Left lung (tissue), 14 donors: ENCODE measurements at places on chromosomes 3 and 15. TPM values are rescaled to one million over a fixed set of nuclear protein-coding genes. Genes with fewer than 3 reads are reported as not detected.

DNA sequence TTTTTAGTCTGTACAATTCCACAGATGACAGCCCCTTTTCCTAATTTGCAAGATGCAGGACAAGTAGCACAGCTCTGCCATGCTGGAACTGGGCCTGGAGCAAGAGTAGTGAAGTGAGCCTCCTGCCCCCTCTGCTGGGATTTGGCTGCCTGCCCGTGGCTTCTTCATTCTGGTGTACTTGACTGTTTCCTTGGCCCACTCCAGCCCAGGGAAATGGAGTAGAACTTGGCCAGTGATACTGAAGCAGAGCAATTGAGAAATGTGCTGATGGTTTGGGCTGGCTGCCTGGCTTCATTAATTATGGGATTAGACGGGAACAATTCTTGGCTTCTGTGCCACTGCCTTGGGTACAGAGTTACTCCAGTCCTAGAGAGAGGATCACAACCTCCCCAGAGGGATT is 2.8 kb downstream of the GPD1L start:
- peaks cover 20% of the 10 kb centered on the region for H3K4me1 ChIP-seq
- H3K4me3 ChIP-seq = no peak overlapping the region
- H3K27ac ChIP-seq = peak overlapping the region; percentile 69

DNA sequence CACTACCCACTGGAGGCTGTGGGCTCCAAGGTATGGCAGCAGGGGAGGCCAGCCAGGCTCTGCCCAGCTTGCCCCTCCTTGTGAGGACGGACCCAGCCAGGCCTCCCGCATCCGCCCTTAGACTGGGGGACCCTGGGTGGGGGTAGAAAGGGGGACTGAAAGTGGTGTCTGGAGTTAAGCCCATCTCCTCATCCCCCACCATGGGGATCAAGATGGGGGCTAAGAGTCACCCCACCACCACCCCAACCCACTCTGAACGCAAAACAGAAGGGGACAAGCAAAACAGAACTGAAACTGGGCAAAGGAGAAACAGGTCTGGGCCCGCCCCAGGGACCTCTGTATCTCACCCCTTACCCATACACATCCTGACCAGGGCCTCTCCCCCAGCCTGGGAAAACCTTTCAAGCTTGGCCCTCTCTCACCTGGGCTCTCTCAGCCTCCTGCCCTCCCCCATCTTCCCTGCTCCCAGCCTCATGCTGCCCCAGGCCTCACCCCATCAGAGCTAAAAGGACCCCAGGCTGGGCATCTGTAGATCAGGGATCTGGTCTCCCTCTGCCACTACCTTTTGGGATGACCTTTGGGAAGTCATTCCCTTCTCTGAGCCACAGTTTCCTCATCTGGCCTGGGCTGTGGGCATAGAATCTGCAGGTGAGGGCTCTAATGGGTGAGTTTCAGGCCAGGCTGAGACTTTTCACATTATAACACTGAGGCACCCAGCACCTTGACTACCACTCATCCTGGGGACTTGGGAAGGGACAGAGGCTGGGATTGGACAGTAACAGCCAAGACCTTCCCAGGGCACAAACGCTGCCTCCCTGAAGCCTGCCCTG is 30.0 kb upstream of the CYP11A1 start:
- DNase-seq = no peak
- H3K27ac ChIP-seq = no peak overlapping the region
- no peak overlapping the region for H3K4me3 ChIP-seq
- no peaks in the 10 kb centered on the region for H3K27me3 ChIP-seq
- peaks cover 1% of the 10 kb centered on the region for H3K4me1 ChIP-seq

- H3K4me3 ChIP-seq = no peak overlapping the region
- no peaks in the 10 kb centered on the region for H3K27me3 ChIP-seq
- DNase-seq = no peak
- no peak overlapping the region for H3K27ac ChIP-seq
Observed at GRCh38 chr3:189057369-189057768, 114.4 kb upstream of the TPRG1 start.

- no peak overlapping the region for H3K4me3 ChIP-seq
- H3K36me3 ChIP-seq = no peaks in the 10 kb centered on the region
- H3K27me3 ChIP-seq = peaks cover 12% of the 10 kb centered on the region
- no peak for DNase-seq
Observed at GRCh38 chr15:79513940-79514339, 81.8 kb downstream of the MINAR1 start.

DNA sequence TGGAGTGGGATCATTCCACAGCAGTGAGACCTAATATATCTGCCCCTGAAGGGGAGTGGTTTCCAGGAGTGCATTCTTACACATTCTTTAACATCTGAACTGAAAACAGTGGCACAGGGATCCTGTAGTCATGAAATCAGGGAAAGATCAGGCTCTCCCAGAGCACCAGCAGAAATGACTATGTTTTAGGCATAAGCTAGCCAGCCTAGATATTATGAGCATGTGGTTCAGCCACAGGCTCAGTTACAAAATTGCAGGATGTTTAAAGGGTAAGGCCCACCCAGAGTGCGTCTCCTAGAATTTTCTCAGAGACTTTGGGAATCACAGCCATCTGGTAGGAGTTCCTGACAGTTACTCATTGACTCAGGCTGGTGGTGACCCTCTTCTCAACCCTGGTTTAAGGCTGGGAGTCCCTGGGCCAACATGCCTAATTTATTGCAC is 20.9 kb downstream of the FSTL1 start:
- H3K4me1 ChIP-seq = peaks cover 11% of the 10 kb centered on the region
- no peak overlapping the region for H3K4me3 ChIP-seq
- H3K36me3 ChIP-seq = no peaks in the 10 kb centered on the region
- no peak for DNase-seq
- no peaks in the 10 kb centered on the region for H3K27me3 ChIP-seq

- H3K4me1 ChIP-seq = no peaks in the 10 kb centered on the region
- H3K27ac ChIP-seq = no peak overlapping the region
- H3K27me3 ChIP-seq = no peaks in the 10 kb centered on the region
- DNase-seq = peak; percentile 79
- no peak overlapping the region for H3K4me3 ChIP-seq
Observed at GRCh38 chr3:66276705-66277274, 56.0 kb downstream of the SLC25A26 start.

DNA sequence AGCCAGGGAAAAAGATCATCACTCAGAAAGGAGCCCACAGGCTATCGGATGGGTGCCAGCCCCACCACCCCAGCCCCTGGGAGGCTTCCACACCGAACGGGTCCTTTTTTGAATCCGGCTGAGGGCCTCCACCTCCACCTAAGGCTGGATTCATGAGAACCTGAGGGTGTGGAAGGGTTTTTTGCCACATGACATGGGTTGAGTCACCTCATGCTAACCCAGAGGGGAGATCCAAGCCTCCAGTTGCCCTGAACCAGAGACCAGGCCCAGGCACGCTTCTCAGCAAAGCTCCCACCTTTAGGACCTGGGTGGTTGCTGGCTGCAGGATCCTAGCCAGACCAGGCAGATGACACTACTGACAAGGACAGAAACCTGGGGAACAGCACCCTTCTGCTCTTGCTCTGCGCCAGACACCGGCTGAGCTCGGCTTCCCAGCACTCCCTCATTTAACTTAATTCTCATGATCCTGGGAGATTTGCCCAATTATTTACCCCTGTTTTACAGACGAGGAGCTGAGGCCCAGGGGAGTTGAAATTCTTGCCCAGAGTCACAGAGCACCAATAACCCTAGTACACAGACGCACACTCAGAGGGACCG is 25.6 kb downstream of the DUSP7 start:
- H3K36me3 ChIP-seq = no peaks in the 10 kb centered on the region
- no peaks in the 10 kb centered on the region for H3K4me1 ChIP-seq
- no peak for DNase-seq
- H3K27ac ChIP-seq = no peak overlapping the region
- no peak overlapping the region for H3K4me3 ChIP-seq

DNA sequence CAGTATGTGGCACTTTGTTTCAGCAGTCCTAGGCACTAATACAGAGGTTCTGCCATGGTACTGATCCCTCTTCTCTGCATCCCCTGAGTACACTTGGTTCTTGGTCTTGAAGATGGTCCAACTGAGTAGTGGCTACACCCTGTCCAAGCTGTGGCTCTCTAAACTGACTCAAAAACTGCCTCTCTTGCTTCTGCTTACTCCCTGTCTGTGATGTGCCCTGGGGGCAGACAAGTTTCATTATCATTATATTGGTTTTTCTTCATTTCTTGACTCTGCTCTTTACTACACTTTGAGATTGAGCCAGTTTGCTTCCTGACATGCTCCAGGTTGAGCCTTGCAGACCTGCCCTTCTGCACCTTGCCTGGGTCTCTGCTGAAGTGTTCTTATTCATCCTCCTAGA is 18.9 kb upstream of the ST3GAL6 start:
- H3K36me3 ChIP-seq = no peaks in the 10 kb centered on the region
- no peaks in the 10 kb centered on the region for H3K4me1 ChIP-seq
- DNase-seq = no peak
- H3K27me3 ChIP-seq = no peaks in the 10 kb centered on the region

GRCh38 chr3:59486520-59486919 is 436.7 kb upstream of the CFAP20DC start:
- no peaks in the 10 kb centered on the region for H3K4me1 ChIP-seq
- no peak for DNase-seq
- H3K4me3 ChIP-seq = no peak overlapping the region
- no peaks in the 10 kb centered on the region for H3K27me3 ChIP-seq

- DNase-seq = no peak
- no peaks in the 10 kb centered on the region for H3K36me3 ChIP-seq
- no peaks in the 10 kb centered on the region for H3K4me1 ChIP-seq
- H3K27me3 ChIP-seq = no peaks in the 10 kb centered on the region
Observed at GRCh38 chr15:48153526-48153925, 24.6 kb downstream of the MYEF2 start.

The DUOX2 gene
- total RNA-seq = 2.0 TPM

The MRPS25 gene
- 62.4 TPM for total RNA-seq

The BFSP2 gene
- total RNA-seq = not detected

The SPINT1 gene
- total RNA-seq = 160 TPM

The UBA7 gene
- 121 TPM for total RNA-seq
